ENCODE measurements at places on chromosomes 11 and 22.

GRCh38 chr11:49208006-49208721 lies at the start of gene FOLH1:
FOLH1 (minus strand) TSS chr11:49208602; CDS start chr11:49208409, 193 bp downstream.
- DNase-seq = peak; percentile 53

DNA sequence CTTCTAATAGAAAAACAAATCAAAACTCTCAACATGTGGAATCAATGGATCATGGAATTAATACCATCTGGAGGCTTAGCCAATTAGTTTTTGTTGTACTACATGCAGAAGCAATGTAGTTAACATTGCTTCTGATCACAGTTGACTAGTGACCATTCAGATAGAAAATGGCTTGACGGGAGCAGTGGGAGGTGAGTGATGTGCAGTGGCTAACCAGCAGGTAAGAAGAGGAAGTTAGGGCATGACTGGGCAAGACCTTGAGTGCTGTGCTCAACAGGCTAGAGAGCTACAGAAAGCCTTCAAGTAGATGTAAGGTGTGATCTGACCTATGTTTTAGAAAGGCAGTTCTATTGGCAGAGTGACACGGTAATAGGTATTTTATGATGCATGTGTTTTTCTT lies 60.7 kb upstream of the ALKBH3 start:
- DNase-seq = no peak

DNA sequence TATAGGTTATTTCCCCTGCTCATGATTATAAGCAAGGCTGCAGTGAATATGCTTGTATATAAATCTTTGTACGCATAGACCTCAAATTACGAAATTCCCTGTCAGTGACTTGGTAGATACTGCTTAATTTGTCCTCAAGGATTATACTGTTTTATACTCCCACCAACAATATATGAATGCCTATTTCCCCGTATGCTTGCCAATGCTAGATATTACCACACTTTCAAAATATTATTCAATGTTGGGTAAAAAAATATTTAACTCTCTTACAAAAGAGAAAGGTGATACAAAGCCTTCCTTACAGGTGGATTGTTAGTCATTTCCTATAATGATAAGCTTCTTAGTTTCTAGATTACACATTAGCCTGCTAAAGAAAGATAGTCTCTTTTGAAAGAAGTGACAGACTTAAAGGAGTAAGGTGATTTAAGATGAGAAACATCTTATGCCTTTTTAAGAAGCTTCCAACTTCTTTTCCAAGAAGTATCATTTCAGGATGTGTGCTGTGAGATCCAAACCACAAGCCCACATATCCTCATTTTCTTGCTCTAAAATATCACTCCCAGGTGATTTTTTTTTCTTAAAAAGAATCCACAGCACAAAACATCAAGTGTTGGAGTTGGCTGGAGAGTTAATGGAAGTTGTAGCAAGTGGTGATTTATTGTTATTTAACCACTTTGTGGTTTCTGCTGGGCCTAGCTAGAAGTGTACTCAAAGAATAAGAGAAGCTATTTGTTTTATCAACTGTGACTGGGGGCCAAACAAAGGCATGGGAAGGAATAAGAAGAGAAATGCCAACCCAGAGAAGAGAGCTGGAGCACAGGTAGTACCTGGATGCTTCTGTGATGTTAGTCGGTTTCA lies 59.2 kb downstream of the BARX2 start:
- DNase-seq = no peak

DNA sequence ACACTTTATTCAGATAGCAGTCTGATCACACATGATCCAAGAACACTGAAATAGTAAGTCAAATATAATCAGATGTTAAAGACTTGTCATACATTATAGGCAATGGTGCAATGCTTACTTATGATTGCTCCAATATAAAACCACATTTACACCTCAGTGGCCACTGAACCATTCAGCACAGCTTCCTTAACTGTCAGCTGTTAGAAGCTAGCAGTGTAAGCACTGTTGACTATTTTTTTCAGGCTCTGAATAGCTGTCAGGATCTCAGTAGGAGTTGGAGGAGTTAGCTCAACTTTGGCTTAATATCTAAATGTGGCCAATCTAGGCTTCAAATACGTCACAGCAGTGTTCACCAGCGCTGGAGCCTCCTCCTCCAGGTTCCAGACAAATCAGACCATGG lies 36.6 kb downstream of the METTL15 start:
- no peak for DNase-seq

GRCh38 chr11:71986131-71986530 lies 12.6 kb upstream of the IL18BP start:
- DNase-seq = no peak

DNA sequence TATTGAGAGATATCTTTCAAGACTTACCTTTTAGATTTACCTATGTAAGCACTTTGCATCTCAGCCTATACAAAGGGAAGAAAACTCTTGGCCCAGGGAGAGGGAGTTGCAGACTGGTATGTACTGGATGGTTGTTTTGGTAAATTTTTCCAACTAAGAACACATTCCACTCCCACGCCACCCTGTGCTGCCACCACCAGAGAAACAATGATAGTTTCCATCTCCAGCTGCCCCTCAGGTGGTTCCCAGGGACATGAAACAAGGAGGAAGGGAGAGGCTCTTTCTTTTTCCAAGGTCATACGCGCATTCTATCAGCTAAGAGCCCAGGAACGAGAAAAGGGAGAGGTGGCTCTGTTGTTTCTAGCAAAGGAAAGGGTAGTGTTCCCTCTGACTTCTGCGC lies 34.4 kb downstream of the CCDC34 start:
- peak; percentile 68 for DNase-seq

DNA sequence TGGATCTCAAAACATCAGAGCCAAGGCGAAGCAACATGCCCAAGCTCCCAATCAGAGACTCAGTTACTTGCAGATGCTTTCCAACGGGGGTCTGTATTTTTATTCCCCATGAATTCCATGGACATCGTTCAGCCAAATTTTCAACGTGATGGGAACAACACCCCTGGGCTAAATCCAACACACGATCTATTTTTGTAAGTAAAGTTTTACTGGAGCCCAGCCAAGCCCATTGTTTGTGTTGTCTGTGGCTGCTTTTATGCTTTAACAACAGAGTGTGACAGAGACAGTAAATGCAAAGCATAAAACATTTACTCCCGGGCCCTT lies 33.7 kb downstream of the SLC5A1 start:
- DNase-seq = no peak

GRCh38 chr11:33471541-33471940 lies 214.4 kb downstream of the HIPK3 start:
- DNase-seq = no peak

DNA sequence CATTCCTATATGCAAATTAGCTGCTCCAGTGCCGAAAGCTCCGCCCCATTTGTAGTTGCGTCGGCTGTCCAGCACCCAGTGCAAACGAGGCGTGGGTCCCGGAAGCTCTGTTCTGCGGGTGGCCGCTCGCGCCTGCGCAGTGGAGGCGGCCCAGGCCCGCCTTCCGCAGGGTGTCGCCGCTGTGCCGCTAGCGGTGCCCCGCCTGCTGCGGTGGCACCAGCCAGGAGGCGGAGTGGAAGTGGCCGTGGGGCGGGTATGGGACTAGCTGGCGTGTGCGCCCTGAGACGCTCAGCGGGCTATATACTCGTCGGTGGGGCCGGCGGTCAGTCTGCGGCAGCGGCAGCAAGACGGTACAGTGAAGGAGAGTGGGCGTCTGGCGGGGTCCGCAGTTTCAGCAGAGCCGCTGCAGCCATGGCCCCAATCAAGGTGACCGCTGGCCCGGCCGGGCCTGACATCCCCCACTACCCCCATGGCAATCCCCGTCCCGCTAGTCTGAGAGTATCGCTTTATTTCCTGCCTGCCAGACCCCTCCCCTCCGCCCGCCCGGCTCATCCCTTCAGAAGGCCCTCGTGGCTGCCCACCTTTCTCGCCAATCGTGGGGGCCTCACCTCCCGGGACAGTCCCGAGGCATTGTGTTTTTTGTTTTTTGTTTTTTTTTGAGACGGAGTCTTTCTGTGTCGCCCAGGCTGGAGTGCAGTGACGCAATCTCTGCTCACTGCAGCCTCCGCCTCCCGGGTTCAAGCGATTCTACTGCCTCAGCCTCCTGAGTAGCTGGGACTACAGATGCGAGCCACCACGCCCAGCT lies at the start of gene PRDX5:
Gene PRDX5 (plus strand): TSS at position 161 of the 805 bp plus-strand sequence. CDS start 95 bp downstream, at position 256.
- DNase-seq = peak; percentile 97

- DNase-seq = no peak
These were observed 15.0 kb downstream of the CRTAM start for GRCh38 chr11:122853261-122853660.

- no peak for DNase-seq
These were observed 40.5 kb downstream of the SGSM3 start for GRCh38 chr22:40410731-40411505.

GRCh38 chr11:33689501-33689900 lies 11.1 kb downstream of the C11orf91 start:
- DNase-seq = no peak

- DNase-seq = no peak
These were observed 4.7 kb upstream of the FOLH1 start for GRCh38 chr11:49213026-49213560.

DNA sequence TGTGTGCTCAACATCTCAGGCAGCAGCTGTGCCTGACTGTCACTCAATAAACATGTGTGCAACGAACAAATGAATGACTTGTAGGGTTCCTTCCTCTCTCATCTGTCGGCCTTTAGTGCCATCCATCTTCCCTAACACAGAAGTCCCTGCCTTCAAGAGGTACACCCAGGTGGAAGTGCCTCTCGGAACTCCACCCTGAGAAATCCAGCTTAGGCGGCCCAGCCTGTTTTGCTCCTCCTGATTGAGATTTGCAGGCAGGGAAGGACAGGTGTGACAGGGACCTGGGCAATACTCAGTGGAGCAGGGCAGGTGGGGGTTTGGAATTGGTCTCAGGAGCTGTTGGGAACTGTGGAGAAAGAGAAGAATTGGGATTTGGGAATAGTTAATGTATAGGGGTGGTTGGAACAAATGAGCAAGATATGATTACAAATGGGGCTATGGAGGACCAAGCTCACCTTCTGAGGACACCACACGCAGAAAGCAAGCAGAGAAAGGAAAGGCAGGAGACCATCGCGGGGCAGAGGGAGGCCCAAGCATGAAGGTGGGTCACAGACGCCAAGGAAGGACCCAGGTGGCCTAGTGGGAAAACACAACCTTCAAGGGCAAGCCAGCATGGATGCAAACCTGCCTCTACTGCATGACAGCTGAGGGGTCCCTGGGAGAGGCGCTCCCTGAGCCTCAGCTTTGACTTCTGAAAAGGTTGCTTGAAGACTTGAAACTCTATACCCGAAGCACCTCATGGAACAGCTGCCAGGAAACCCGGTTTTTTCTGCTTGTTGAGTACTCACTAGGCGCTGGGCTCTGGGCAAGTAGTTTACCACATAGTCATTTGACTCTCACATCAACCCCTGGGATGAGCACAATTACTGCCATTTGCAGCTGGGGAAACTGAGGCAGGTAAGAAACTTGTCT lies 40.9 kb upstream of the ANO1 start:
- no peak for DNase-seq

- no peak for DNase-seq
These were observed 101.6 kb downstream of the FAM76B start for GRCh38 chr11:95688015-95688414.

DNA sequence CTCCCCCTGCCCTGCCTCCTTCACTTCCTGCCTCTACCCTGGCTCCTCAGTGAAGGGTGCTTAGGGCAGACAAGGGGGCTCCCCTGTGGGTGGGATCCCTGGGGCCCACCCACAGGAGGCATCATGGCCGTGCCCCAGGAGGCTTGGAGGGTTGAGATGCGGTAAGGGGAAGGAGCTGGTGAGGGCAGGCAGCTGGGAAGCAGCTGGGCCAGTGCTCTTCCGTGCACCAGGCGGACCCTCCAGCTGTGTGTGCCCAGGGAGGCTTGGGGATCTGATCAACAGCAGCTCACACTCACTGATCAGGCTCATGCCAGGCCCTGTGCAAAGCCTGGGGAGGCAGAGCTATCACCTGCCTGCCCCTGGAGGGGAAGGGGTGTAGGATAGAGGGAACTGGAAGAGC lies 59.3 kb upstream of the TTLL12 start:
- DNase-seq = no peak

- no peak for DNase-seq
These were observed 12.2 kb downstream of the SLN start for GRCh38 chr11:107699371-107700285.

GRCh38 chr22:33869946-33870345 lies 50.3 kb downstream of the LARGE1 start:
- no peak for DNase-seq

DNA sequence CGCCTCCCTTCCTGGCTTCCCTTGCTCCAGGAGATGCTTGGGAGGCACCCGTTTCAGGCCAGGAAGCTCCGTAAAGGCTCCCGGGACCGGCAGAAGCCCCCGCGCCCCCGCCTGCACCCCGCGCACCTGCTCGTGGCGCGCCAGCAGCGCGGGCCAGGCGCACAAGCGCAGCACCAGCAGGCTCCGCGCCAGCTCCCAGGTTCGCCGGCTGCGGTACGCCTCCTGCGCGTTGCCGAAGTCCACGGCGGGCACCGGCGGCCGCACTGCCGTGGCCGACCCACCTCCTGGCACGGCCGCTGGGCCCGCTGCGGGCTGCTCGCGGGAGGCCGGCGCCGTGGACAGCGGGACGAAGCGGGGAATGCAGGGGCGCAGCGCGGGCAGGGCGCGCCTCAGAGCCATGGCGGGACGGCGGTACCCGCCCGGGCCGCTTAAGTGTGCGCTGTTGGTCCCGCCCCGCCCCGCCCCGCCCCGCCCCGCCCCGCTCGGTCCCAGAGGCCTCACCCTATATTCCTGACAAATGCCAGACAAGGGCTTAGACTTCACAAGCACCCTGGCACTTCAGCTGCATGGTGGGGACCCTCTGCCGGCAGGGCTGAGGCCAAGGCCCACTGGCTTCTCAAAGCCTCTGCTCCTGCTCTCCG lies at the start of gene PRODH:
Gene PRODH (minus strand): TSS at position 405 of the 641 bp plus-strand sequence. CDS start 6 bp downstream, at position 399.
- no peak for DNase-seq

DNA sequence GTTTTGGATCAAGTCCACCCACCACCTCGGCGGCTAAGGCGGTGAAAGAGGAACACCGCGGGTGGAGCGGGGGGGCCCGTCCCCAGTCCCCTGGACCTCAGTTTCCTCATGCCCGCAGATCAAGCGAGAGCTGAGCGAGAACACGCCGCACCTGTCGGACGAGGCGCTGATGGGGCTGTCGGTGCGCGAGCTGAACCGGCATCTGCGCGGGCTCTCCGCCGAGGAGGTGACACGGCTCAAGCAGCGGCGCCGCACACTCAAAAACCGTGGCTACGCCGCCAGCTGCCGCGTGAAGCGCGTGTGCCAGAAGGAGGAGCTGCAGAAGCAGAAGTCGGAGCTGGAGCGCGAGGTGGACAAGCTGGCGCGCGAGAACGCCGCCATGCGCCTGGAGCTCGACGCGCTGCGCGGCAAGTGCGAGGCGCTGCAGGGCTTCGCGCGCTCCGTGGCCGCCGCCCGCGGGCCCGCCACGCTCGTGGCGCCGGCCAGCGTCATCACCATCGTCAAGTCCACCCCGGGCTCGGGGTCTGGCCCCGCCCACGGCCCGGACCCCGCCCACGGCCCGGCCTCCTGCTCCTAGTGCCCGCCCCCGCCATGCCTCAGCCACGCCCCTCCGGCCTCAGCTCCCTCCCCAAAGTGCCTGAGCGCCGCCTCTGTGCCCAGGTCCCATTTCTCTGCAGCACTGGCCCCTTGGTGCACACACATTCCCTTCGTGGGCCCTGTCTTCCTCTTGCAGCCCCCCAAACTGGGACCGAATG lies 12.7 kb downstream of the MAFF start:
- DNase-seq = peak; percentile 74
